ENCODE measurements at places on chromosomes 6 and 20. TPM values are rescaled to one million over a fixed set of nuclear protein-coding genes. Genes with fewer than 3 reads are reported as not detected.

GRCh38 chr6:142189057-142189456, 42.0 kb downstream of the VTA1 start:
- no peak overlapping the region for H3K27ac ChIP-seq
- peaks cover 35% of the 10 kb centered on the region for H3K36me3 ChIP-seq

DNA sequence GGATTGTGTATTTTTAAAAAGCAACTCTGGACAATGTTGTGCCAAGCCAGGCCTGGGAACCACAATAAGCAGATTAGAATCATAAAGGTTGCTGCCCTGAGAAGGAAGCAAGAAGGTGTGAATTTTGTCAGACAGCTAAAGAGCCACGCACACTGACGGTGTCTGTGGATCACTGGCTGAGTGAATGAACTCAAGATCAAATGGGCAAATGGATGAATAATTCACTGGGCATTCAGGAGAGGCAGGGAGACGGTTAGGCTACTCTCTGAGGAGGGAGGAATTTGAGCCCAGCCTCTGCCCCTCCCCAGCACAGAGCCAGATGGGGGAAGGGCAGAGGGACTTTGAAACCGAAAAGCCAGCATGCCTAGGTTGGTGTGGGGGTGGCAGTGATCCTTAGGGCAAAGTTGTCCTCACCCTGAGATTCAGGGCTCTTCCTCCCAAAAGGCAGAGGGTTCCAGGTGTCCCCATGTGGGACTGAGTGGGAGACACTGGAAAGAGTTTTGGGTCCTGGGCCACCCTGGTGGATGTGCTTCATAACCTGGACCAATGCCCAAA, 19.5 kb upstream of the SLC22A7 start:
- H3K27me3 ChIP-seq: peaks cover 36% of the 10 kb centered on the region
- DNase-seq: no peak
- H3K4me1 ChIP-seq: peaks cover 20% of the 10 kb centered on the region
- H3K4me3 ChIP-seq: no peak overlapping the region
- H3K27ac ChIP-seq: no peak overlapping the region

DNA sequence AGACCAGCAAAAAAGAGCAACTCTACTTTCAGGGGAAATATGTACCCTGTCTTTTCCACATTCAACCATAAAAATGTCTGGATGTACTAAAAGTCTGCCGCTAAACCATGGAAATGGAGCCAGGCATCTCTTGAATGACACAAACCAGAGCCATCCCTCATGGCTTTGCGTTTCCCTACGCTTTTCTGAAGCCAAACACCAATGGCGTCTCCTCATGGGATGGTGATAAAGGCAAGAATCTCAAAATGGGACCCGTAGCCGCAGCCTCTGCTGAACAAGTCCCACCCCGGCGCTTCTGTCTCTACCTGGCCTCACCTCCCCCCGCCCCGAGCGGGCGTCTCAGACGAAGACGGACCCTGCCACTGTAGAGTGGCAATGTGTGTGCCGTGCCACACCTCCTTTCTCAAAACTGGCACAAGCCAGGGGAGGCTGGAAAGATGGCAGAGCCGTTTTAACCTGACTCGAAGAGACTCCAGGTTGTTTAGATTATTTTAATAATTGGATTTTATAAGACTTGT, 80.3 kb upstream of the AFDN start:
- H3K27ac ChIP-seq: no peak overlapping the region
- no peaks in the 10 kb centered on the region for H3K4me1 ChIP-seq
- DNase-seq: no peak
- peaks cover 10% of the 10 kb centered on the region for H3K27me3 ChIP-seq
- no peaks in the 10 kb centered on the region for H3K36me3 ChIP-seq

GRCh38 chr6:16711546-16712254, 49.6 kb downstream of the ATXN1 start:
- DNase-seq: no peak
- peak overlapping the region; percentile 94 for H3K27ac ChIP-seq
- H3K27me3 ChIP-seq: no peaks in the 10 kb centered on the region
- no peaks in the 10 kb centered on the region for H3K36me3 ChIP-seq
- peaks cover 39% of the 10 kb centered on the region for H3K4me1 ChIP-seq
- H3K4me3 ChIP-seq: peak overlapping the region; percentile 75

DNA sequence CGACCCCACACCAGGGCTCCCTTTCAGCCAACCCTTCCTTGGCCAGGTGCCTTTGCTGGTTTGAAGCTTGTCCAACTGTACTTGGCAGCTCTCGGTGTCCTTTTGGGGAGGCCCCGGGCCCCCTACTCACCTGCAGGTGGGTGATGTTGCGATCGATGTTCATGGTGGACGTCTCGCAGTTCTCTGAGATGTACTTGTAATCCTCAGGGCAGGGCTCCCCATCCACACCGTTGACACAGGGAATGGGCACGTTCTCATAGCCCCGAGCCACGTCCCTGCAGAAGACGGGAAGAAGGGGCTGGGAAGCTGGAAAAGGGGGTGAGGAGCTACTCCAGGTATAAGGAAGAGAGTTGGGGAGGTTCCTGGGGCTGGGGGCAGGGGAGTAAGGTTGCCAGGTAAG, 4.9 kb upstream of the SLC44A4 start:
- H3K4me1 ChIP-seq: no peaks in the 10 kb centered on the region
- DNase-seq: no peak
- H3K36me3 ChIP-seq: peaks cover 87% of the 10 kb centered on the region
- H3K27me3 ChIP-seq: no peaks in the 10 kb centered on the region

The RHAG gene
- not detected for total RNA-seq

The SSR1 gene
- total RNA-seq: 86.7 TPM

The CAP2 gene
- not detected for total RNA-seq

The MAN1A1 gene
- total RNA-seq: 18.1 TPM

Data from activated B cell treated with CpG ODN at 0.5 μM for 24 hours (primary cell).